ENCODE measurements at places on chromosomes 3 and 15. TPM values are rescaled to one million over a fixed set of nuclear protein-coding genes. Genes with fewer than 3 reads are reported as not detected.

- peak; percentile 56 for DNase-seq
Observed at GRCh38 chr15:63056829-63057228, 14.3 kb downstream of the TPM1 start.

DNA sequence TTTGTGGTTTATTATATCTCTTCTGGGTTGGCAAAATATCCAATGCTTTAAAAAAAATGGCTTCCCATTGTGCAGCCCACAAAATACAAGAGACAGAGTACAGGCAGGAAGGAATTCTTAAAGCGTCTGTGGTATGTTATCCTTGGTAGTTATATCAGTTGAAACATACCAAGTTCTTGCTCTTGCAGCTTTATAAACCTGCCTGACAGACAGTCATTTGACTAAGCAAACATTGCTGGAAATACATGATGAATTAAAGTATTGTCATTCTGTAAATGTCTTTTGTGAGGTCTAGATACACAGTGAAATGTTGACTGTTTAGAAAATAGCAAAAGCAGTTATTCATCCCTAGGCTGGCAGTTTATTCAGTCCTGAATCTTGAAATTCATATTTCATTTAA, 44.8 kb upstream of the MAP3K13 start:
- DNase-seq: no peak

DNA sequence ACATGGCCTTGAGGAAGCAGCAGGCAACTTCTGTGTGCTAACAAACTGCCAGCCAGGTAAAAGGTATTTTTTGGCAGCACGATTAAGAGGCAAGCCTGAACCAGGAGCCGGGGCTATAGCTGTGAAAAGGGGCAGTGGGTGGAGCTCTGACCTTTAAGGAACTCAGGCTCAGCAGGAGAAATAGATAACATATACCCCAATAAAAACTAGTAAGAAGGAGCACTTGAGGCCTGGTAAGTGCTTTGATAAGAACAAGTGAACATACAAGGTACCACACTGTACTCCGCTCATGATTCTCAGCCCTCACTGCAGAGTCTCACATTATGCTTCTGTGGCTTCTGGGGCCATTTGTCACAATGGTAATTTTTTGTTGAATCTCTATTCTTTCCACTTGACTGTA, 5.4 kb downstream of the FYCO1 start:
- DNase-seq: no peak

GRCh38 chr3:98787181-98787580, 24.0 kb downstream of the ST3GAL6 start:
- no peak for DNase-seq

GRCh38 chr15:54605043-54605442, 591.7 kb downstream of the RSL24D1 start:
- no peak for DNase-seq

The WNT5A gene
- 11.7 TPM for total RNA-seq

The STRIT1 gene
- not detected for total RNA-seq

The AAGAB gene
- total RNA-seq: 20.7 TPM

The MRPS25 gene
- total RNA-seq: 92.7 TPM

The ANKRD63 gene
- total RNA-seq: 0.42 TPM
